ENCODE measurements at places on chromosomes 3 and 15. TPM values are rescaled to one million over a fixed set of nuclear protein-coding genes. Genes with fewer than 3 reads are reported as not detected.

DNA sequence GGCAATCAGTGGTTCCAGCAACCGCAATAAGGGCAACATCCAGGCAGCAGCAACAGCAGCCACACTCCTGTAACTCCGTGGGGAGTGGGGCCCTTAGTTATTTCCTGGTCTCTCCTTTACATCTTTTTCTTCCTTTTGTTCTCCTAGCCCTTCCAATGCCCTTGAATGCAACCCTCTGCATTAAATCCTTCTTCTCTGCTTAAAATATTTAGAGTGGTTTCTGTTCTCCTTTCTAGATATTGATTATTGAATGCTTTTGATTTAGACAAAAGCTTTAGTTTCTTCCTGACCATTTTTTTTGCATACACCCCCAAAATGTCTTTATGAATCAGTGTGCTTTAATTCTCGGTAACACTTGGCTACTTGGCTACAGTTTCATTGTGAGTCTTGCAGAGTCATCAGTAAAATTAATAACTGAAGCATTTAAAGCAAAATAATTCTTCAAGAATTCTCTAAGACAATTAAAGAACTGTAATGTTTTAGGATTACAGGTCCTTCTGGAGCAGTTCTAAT is 586.1 kb downstream of the MECOM start:
- H3K4me1 ChIP-seq, result no peaks in the 10 kb centered on the region
- no peaks in the 10 kb centered on the region for H3K36me3 ChIP-seq
- no peak overlapping the region for H3K4me3 ChIP-seq
- peaks cover 40% of the 10 kb centered on the region for H3K27me3 ChIP-seq

- no peak overlapping the region for H3K27ac ChIP-seq
- H3K4me3 ChIP-seq, result no peak overlapping the region
- no peaks in the 10 kb centered on the region for H3K36me3 ChIP-seq
- no peaks in the 10 kb centered on the region for H3K27me3 ChIP-seq
Measured at GRCh38 chr3:38579551-38580449, 69.7 kb downstream of the SCN5A start.

PSTPIP1 gene
- total RNA-seq, result not detected

- H3K4me1 ChIP-seq, result no peaks in the 10 kb centered on the region
- no peaks in the 10 kb centered on the region for H3K36me3 ChIP-seq
- no peak overlapping the region for H3K4me3 ChIP-seq
- no peaks in the 10 kb centered on the region for H3K27me3 ChIP-seq
- no peak overlapping the region for H3K27ac ChIP-seq
- no peak for DNase-seq
Measured at GRCh38 chr15:69919816-69920215, 177.9 kb downstream of the TLE3 start.

GHSR gene
- total RNA-seq, result not detected

RPLP1 gene
- total RNA-seq, result 1,496 TPM

HTR3E gene
- not detected for total RNA-seq

DNA sequence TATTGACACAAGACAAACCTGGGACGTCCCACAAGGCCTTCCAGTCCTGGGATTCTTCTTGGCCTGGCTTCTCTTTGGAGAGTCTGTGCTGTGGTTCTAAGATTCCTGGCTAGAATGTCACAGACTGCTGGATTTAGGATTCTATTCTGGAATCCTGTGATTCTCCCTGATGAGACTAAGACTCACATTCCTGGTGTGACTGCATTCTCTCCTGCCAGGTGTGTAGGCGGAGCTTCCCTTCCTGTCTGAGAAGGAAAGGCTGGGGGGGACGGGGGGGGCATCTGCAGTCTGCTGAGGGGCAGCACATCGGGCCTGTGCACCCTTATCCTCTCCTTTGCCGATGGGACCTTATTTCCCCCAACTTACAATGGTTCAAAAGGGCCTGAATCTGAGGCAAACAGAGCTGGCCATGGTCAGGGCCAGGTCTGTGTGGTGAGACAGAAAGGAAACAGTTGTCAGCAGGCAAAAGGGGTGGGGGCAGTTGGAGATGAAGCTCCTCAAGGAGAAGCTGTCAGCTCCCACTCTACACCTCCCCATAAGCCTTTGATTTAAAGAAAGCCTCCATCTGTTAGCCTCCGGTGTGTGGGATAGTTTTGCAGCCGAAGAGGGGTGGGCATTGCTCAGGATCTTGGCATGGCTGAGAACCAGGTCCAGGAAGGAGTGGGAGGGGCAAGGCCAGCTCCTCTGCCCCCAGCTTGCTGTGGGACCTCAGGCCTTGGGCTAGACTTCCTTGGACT is 30.9 kb downstream of the VIPR1 start:
- H3K27me3 ChIP-seq, result no peaks in the 10 kb centered on the region
- DNase-seq, result no peak
- H3K4me1 ChIP-seq, result no peaks in the 10 kb centered on the region
- no peak overlapping the region for H3K27ac ChIP-seq
- H3K36me3 ChIP-seq, result no peaks in the 10 kb centered on the region

DNA sequence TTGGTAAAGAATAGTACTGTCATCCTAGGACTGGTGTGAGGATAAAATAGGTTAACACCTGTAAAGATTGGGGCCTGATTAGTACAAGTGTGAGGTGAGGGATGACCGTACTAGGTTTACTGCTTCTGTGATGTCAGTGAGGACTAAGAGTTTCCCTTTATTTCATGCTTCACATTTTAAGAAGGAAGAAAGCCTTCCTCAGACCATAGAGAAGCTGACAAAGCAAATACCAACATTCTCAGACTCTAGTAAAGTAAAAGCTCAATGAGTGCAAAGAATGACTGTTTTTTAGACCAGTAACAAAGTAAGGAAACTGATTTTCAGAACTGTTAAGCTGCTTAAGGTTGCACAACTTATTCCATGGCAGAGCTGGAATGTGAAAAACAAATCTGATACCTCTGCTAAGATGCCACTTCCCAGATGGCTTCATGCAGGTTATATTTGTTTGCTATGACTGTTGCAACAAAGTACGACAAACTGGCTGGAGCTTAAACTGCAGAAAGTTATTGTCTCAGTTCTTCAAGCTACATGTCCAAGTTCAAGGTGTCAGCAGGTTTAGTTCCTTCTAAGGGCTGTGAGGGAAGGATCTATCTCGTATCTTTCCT is 354.9 kb downstream of the RSL24D1 start:
- H3K36me3 ChIP-seq, result no peaks in the 10 kb centered on the region
- no peak overlapping the region for H3K27ac ChIP-seq
- no peak overlapping the region for H3K4me3 ChIP-seq
- H3K4me1 ChIP-seq, result no peaks in the 10 kb centered on the region
- no peaks in the 10 kb centered on the region for H3K27me3 ChIP-seq

AMOTL2 gene
- total RNA-seq, result 38.9 TPM

DNA sequence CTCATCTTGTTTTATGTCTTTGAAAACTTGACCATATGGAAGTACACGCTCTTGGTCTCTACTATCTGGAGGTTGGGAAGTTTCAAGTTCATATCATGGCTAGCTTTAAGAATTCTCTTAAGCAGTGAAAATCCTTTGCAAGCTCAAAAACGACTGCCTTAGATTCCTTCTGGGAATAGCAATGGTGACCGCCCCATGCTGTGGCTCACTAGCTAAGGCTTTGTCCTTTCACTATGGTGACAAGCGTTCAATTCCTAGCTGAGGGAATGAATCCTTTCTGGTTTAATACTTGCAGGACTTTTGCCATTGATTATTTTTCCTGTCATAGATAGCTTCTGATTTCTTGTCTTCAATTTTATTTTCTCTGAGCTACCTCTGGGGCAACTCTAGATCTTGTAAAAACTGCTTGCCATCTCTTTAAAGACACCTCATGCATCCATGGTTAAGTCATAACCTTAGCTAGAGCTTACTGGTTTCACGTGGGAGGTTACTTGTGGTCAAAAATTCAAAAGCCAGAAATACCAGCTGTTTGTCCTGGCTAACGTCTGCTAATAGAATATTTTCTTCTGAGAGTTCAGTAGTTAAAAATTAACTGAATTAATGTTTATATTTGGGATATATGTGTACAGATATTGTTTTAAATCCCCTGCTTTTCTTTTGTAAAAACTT is 673.4 kb upstream of the CBLB start:
- no peaks in the 10 kb centered on the region for H3K4me1 ChIP-seq
- DNase-seq, result no peak
- H3K27ac ChIP-seq, result no peak overlapping the region
- H3K4me3 ChIP-seq, result no peak overlapping the region

SEMA6D gene
- total RNA-seq, result 11.0 TPM

DNA sequence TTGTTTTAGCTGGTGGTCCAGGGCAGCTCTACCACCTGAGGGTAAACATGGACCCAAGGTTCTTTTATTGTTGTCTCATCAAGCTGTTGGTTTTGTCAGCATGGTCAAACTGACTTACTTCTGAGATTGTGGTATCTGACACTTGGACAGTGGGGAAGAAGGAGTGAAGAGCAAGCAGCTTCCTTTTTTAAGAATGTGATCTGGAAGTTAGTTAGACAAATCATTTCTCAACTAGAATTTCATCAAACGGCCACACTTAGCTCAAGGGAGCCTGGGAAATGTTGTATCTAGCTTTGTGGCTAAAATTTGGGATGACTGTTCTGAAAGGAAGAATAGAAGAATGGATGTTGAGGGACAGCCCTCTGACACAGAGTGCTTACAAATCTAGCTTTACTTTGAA is 215.2 kb downstream of the ZNF621 start:
- H3K36me3 ChIP-seq, result no peaks in the 10 kb centered on the region
- H3K4me3 ChIP-seq, result no peak overlapping the region
- H3K4me1 ChIP-seq, result no peaks in the 10 kb centered on the region
- no peaks in the 10 kb centered on the region for H3K27me3 ChIP-seq
- no peak overlapping the region for H3K27ac ChIP-seq

DAZL gene
- not detected for total RNA-seq

GRCh38 chr3:109115451-109115850 is 2.5 kb downstream of the MORC1 start:
- H3K4me3 ChIP-seq, result no peak overlapping the region
- H3K4me1 ChIP-seq, result no peaks in the 10 kb centered on the region
- H3K27me3 ChIP-seq, result no peaks in the 10 kb centered on the region
- H3K27ac ChIP-seq, result no peak overlapping the region
- H3K36me3 ChIP-seq, result no peaks in the 10 kb centered on the region

GRCh38 chr3:12719541-12719940 is 39.5 kb downstream of the TMEM40 start:
- H3K4me1 ChIP-seq, result no peaks in the 10 kb centered on the region
- H3K27me3 ChIP-seq, result no peaks in the 10 kb centered on the region
- no peak overlapping the region for H3K27ac ChIP-seq
- DNase-seq, result no peak
- no peaks in the 10 kb centered on the region for H3K36me3 ChIP-seq

- DNase-seq, result peak; percentile 53
- no peaks in the 10 kb centered on the region for H3K36me3 ChIP-seq
- no peak overlapping the region for H3K27ac ChIP-seq
- H3K4me3 ChIP-seq, result no peak overlapping the region
- no peaks in the 10 kb centered on the region for H3K4me1 ChIP-seq
- H3K27me3 ChIP-seq, result no peaks in the 10 kb centered on the region
Measured at GRCh38 chr15:85318048-85318731, 62.2 kb upstream of the AKAP13 start.

ACKR4 gene
- not detected for total RNA-seq

PRICKLE2 gene
- not detected for total RNA-seq

THBS1 gene
- 0.80 TPM for total RNA-seq

- no peak overlapping the region for H3K27ac ChIP-seq
- no peak for DNase-seq
- H3K4me3 ChIP-seq, result no peak overlapping the region
- H3K27me3 ChIP-seq, result no peaks in the 10 kb centered on the region
- no peaks in the 10 kb centered on the region for H3K36me3 ChIP-seq
Measured at GRCh38 chr3:67006460-67006859, 8.4 kb downstream of the KBTBD8 start.

GUCA1C gene
- not detected for total RNA-seq

- no peak overlapping the region for H3K27ac ChIP-seq
- H3K27me3 ChIP-seq, result no peaks in the 10 kb centered on the region
- no peak for DNase-seq
- peaks cover 56% of the 10 kb centered on the region for H3K36me3 ChIP-seq
- no peaks in the 10 kb centered on the region for H3K4me1 ChIP-seq
Measured at GRCh38 chr3:133812872-133813271, 7.3 kb downstream of the SRPRB start.

DNA sequence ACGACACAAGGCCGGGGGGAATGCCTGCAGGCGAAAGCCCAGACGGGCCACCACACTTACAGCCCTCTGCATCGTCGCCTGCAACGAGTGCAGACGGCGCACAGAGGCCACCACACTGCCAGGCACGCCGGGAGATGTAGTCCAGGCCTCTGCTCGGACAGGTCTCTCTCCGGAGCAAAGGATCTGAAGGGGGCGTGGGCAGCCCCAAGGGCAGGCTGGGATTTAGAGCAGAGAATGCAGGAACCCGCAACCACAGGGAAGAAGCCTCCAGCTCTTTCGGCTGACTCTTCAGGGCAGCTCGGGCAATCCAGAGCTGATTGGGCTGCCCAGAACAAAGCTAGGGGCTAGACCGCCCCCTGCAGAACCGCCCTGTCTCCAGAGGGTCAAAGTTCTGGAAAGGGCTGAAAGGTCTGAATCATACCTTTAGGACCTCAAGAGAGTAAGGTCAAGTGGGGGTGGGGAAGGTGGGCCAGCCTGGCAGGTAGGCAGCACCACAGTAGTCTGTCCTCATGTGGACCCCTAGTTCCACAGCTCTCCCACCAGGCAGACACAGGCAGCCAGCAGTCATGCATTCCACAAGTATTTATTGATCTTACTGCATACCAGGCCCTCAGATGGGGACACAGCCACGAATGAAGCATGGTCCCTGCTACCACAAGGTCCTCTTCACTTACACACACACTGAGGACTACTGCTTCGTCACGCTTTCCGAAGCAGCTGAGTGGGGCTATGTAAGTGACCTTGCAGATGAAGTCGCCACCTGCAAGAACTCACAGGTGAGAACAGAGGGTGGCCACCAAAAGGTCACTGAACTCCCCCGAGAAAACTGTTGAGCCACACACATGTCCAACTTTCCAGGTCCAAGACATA is at the start of gene AMT:
Gene AMT, minus strand, starts transcription at position 95 of the 870 bp plus-strand sequence. Its CDS starts 23 bp downstream, at position 72.
- DNase-seq, result no peak
- no peaks in the 10 kb centered on the region for H3K27me3 ChIP-seq
- H3K4me3 ChIP-seq, result no peak within 1 kb of the TSS
- H3K4me1 ChIP-seq, result no peaks in the 10 kb centered on the region
- no peak within 1 kb of the TSS for H3K27ac ChIP-seq

GRCh38 chr3:177596816-177597271 is 399.6 kb upstream of the TBL1XR1 start:
- no peak overlapping the region for H3K4me3 ChIP-seq
- H3K27ac ChIP-seq, result peak overlapping the region; percentile 73
- no peak for DNase-seq
- H3K36me3 ChIP-seq, result no peaks in the 10 kb centered on the region
- peaks cover 39% of the 10 kb centered on the region for H3K4me1 ChIP-seq
- no peaks in the 10 kb centered on the region for H3K27me3 ChIP-seq

DNA sequence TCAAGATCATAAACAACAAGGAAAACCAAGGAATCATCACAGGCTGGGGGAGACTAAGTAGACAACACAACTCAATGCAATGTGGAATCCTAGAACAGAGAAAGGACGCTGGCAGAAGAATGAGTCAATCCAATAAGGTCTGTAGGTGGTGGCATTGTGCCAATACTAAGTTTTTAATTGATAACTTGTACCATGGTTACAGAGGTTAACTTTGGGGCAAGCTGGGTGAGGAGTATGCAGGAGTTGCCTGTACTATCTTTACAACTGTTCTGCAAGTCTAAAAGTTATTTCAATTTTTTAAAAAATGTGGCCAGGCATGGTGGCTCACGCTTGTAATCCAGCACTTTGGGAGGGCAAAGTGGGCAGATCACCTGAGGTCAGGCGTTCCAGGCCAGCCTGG is 46.2 kb downstream of the RORA start:
- no peak overlapping the region for H3K4me3 ChIP-seq
- H3K27ac ChIP-seq, result no peak overlapping the region
- no peaks in the 10 kb centered on the region for H3K36me3 ChIP-seq
- peaks cover 23% of the 10 kb centered on the region for H3K4me1 ChIP-seq
- no peak for DNase-seq

GRCh38 chr3:136860541-136860940 is 1.5 kb upstream of the NCK1 start:
- no peak overlapping the region for H3K4me3 ChIP-seq
- H3K36me3 ChIP-seq, result peaks cover 10% of the 10 kb centered on the region
- no peak for DNase-seq
- H3K27me3 ChIP-seq, result no peaks in the 10 kb centered on the region
